ENCODE measurements at places on chromosomes 5 and 9.

GRCh38 chr9:80218328-80218727 is 646.6 kb downstream of the TLE4 start:
- DNase-seq = no peak

GRCh38 chr5:125655156-125655555 is 768.1 kb upstream of the GRAMD2B start:
- DNase-seq = no peak

DNA sequence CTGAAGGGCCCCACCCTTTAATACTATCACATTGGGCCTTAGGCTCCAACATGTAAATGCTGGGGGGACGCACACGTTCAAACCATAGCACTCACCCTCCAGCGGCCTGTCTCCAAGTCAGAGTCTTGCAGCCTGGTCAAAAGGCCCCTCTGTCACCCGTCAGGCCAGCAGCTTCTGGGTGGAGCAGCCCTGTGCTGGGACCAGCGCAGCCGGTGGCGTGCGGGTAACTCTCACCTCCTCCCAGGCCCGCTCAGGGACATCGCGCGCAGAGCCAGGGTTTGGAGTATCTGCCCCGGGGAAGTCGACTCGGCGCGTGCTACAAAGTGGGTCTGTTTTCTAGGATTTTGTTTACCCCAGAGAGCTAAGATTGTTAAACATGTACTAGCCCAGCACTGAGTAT is 93.0 kb upstream of the COL5A1 start:
- DNase-seq = no peak

- no peak for DNase-seq
Observed at GRCh38 chr5:43016217-43016779, 23.8 kb downstream of the ANXA2R start.

DNA sequence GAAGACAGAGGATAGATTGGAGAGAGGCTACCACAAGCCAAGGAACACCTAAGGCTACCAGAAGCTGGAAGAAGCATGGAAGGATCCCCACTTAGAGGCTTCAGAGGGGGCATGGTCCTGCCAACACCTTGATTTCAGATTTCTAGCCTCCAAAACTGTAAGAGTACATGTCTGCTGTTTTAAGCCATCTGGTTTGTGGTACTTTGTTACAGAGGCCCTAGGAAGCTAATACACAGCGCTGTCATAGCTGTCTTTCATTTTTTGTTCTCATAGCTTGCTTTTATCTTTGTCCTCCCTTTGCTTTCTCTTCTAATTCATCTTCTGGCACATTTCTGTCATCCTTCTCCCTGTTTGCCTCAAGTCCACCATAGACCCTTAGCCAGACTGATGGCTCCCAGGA is 104.5 kb downstream of the ATP10B start:
- no peak for DNase-seq

DNA sequence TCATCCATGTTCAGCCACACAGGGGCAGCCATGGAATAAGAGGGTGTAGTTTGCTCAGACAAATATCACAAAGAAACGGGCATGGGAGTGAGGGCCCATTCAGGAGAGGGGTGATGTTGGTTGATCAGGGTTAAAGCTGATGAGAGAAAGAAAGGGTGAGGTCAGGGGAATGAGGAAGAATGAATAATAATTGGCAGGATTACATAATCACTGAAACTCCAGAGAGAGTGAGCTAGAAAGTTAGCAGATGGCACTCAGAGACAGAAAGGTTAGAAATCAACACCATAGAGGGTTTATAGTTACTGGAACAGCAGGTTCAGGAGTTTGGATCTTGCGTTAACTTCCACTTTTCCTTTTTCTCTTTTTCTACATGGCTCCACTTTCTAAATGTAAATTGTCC is 113.9 kb downstream of the TAF11L14 start:
- no peak for DNase-seq

DNA sequence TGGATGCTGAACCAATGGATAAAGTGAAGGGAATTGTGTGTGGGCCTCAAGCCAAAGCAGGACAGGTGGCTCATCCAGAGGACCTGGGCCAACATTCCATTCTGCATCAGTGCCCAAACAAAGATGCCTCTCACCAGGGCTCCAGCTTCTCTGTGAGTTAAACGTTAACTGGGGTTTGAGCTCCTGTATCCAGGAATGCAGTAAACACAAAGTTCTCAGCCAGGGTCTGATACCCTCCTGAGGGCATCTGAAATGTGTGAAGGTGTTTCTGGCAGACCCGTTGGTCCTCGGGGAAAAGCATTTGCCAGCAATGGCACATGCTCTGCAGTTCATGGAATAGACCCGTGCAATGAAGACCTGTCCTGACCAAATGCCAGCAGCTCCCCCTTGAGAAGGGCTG is 33.9 kb upstream of the AOPEP start:
- DNase-seq = no peak

GRCh38 chr9:20226345-20226744 is 396.0 kb downstream of the MLLT3 start:
- no peak for DNase-seq

- no peak for DNase-seq
Observed at GRCh38 chr9:93053781-93054331, 4.6 kb upstream of the SUSD3 start.

DNA sequence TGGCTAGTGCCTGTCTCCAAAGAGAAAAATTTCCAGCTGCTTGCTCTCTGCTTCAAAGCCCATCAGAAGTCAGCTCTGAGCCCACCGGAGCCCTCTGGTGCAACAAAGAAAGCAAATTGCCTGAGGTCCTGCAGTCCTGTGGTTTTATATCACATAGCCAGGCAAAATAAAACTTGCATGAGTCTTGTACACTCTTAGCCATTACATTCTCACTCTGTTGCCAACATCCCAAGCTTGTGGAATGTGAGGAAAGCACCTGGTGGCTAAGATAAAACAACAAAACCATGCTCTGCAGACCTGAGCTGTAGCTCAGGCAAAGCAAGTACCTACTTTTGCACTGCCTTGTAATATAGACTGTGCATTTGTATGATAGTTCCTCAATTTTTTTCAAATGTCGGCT is 133.7 kb downstream of the GPBP1 start:
- no peak for DNase-seq

DNA sequence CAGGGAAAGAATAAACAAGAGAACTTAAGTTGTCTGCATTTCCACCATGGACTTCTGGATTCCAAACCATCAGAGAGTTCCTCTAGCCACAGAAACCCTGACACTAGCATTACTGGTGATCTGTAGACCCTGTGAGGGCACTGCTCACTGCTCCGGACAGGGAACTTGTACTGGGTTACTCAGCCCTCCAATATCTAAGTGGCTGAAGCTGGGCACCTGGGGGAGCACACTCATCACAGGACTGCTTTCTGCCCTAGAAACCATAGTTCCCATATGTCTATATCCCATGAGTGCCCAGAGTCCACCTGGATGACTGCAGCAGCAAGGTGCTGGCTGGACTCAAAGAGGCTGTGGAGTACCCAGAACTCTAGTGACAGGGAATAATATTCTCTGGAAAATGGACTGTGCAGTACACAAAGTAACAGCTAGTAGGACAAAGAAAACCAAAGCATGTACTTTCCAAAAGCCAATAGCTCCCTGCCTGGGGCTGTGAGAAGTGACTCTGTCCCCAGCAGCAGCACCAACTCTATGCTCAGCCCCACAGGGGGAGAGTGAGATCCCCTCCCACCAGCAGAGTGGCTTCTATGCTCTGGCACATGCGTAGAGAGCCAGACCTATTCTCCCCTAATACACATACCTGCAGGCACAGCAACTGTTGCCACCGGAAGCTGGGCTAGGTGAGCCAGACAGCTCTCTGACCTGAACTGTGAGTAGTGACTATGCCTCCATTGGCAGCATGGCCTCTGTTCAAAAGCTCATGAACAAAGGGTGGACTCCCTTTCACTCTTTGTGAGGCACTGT is 472.9 kb upstream of the FTMT start:
- DNase-seq = no peak

GRCh38 chr5:43208658-43209057 is 16.6 kb downstream of the NIM1K start:
- no peak for DNase-seq

GRCh38 chr5:52710310-52710971 is 77.3 kb upstream of the ITGA1 start:
- no peak for DNase-seq

GRCh38 chr9:61669352-61669751 is 479.5 kb downstream of the SPATA31A7 start:
- DNase-seq = no peak

GRCh38 chr5:2902186-2902585 is 150.7 kb upstream of the IRX2 start:
- no peak for DNase-seq

- no peak for DNase-seq
Observed at GRCh38 chr5:149853331-149853648, 91.3 kb downstream of the PDE6A start.

DNA sequence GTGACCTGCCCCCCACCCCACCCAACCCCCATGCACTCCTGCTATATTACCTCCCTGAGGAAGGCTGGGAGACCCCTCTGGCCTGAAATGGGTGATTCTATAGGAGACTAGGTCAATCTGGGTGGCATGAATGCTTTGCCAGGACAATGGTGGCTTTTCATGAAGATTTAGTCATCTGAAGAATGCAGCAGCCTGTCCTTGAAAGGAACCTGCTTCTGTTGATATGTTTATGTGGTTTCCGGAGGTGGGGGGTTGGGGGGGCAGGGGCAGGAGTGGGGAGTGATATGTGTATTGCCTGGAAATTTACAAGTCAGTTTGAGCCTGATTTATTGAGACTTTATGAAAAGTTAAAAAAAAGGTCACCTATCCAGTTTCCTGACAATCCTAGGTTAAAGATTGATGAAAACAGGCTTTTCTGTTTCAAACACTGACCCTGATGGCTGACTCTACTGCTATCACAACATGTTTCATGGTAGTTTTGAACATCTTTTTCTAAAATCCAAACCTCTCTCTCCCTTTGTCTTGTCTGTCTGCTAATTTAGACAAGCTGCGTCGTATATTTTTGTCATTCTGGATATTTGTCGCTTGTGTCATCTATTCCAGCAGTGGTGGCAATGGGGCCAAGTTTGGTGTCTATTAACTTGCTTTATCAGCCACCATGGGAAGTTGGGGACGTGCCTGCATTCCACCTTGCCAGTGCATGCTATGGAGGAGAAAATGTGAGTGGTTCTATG is 153.7 kb upstream of the EGFLAM start:
- DNase-seq = no peak

DNA sequence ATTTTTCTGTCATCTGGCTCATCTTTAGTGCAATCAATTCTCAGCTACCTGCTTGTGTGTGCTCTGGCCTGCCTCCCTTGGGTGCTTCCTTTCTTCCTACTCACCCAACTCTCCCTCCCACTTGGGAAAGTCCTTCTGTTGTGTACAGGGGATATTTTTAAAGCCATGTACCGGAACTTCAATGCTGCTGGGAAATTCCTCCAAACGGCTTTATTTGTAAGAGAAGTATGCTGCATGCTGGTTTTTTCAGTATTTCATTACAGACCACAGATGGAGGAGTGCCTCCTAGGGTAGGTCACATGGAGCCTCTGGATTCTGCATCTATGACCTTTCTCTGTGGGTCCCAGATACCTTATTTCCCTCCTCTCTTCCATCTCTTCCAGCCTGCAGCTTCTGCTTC is 5.4 kb upstream of the HMHB1 start:
- no peak for DNase-seq

GRCh38 chr5:13708906-13709305 is 235.6 kb downstream of the DNAH5 start:
- no peak for DNase-seq

DNA sequence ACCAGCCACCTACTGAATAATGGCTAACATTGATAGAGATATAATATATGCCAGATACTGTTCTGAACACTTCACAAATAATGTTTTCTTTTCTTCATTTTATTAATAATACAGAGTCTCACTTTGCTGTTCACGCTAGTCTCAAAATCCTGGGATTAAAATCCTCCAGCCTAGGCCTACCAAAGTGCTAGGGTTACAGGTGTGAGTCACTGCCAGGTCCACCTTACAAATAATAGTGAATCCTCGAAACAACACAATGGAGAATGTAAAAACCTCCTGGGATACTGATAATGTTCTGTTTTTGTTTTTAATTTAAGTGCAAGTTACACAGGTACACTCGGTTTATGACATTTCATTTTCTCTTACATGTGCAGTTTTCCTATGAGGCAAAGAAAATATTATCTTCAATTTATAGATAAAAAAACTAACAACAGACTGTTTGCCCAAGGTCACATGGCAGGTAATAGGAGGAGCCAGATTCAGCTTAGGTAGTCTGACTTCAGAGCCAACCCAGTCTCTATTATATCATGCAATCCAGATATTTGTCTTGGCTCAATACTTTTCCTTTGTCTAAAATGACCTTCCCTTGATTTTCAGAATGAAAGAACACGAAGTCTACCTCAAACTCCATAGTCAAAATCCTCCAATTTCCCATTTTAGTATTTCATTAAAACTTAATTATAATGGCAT is 7.8 kb downstream of the ZFR start:
- no peak for DNase-seq

GRCh38 chr5:96919754-96920197 is 16.1 kb upstream of the LNPEP start:
- peak; percentile 13 for DNase-seq

DNA sequence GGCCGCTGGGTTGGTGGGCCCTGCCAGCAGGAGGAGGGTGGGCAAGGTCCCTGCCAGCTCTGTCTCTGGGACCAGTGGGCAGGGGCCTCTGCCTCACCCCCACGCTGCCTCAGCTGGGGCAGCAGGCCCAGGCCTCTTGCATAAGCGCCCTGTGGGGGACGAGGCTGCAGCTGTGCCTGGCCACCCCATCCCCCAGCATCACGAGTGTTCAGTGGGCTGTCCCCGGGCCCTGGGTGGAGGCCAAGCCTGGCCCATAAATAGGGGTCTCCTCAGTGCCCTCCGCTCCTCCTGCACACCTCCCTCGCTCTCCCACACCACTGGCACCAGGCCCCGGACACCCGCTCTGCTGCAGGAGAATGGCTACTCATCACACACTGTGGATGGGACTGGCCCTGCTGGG is at the start of gene PTGDS:
Gene PTGDS (plus strand): TSS at position 282 of the 400 bp plus-strand sequence. CDS start 75 bp downstream, at position 357.
- DNase-seq = no peak

GRCh38 chr9:12274577-12274976 is 418.6 kb upstream of the TYRP1 start:
- DNase-seq = no peak

DNA sequence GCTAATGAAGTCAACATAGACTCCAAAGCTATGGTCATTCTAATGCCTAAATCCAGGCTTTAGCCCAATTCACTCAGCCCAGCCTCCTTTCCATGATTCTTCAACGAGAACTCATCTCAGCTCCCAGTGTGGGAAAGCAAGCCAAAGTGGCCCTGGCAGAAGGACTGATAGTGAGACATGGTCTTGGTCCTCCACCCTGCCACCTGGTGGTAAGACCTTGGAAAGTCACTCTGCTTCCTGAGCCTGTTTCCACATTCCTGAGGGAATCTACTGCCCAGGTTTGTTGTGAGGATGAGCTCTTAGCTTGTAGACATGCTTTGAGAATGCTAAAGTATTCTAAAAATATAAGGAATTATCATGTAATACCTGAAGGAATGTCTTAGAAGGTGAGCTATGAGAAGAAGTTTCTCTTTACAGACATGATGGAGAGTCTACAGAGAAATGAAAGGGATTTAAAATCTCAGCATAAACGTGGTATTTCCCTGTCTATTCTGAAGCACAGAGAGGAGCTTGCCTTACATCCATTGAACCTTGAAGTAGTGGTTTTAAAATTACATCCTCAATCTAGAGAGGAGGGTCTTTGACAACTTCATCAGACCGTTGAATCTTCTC is 173.5 kb downstream of the TRIM32 start:
- peak; percentile 1 for DNase-seq

- DNase-seq = no peak
Observed at GRCh38 chr5:150759334-150759583, 442 bp upstream of the DCTN4 start.
